ENCODE measurements at places on chromosomes 1 and 21.

DNA sequence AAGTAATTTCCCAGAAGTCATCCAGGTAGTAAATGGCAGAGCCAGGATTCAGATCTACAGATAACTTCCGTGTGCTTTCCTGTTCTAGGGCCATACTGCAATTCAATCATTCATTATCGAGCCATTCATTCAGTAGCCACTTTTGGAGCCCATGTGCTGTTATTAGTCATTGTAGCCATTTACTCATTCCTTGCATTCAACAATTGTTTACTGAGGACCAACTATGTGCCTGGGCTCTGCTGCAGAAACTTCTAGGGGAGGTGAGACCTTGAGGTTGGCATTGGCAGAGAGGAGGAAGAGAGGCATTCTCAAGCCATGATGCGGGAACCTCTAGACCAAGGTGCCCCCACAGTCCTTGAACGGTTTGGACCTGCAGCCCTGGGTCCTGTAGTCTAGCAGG lies 27.9 kb downstream of the EPHB2 start:
- no peak for DNase-seq

DNA sequence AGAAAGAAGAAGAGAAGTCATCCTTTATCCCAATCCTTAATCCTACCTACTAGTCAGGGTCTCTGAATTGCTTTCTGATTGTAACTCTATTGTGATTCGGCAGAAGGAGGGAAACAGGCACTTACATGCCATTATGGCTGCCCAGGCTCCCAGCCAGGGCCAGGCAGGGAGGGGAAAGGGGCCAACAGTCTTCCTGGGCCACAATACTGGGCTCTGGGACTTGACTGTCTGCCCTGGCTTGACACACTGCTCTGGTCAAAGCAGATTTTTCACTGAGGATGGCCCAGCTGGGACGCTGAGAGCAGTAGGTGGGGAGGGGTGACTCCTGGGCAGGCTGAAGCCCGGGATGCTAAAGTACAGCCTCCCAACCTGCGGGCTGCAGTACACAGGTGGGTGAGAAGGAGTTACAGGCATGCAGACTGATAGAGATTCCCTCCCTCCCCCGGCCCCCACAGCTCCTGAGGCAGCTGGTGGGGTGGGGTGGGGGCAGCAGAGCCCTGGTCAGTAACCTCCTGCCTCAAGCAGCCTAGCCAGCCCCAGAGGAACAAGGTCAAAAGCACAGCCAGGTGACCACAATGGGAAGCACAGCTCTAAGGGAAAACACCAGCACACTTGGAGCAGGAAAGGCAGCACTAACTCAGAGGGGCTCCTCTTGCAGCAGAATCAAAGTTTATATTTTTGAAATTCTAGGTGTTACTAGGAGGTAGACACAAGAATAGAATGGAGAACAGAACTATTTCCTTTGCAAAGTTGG lies 25.3 kb downstream of the KCND3 start:
- no peak for DNase-seq

DNA sequence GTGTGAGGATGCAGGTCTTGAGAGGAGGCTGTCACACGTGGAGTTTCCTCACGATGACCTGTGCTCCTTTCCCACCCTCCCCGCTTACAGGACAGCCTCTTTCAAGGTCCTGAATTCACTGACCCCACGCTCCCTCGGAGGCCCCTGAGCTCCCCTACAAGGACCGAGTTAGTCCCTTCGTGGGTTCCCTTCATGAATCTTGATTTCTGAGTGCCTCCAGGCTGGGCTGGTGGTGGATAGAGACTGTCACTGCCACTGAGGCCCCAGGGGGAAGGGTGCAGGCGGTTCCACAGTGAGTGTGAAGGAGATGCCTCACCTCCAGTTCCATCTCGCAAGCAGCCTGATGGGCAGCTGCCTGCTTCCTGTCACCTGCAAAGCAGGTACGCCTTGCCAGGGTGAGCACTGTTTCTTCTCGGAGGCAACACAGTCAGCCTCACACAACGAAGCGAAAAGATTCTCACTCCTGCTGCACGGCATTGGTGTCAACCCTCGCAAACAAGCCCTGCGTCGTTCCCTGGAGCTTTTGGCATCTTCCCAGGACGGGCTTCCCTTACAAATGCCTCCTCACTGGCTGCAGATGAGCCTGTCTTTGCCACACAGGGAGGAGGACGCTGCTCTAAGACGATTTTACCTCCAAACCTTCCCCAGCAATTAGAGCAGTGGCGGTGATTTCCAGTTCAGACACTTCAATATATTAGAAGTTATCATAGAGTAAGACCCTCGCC lies 26.7 kb upstream of the PCP4 start:
- no peak for DNase-seq

DNA sequence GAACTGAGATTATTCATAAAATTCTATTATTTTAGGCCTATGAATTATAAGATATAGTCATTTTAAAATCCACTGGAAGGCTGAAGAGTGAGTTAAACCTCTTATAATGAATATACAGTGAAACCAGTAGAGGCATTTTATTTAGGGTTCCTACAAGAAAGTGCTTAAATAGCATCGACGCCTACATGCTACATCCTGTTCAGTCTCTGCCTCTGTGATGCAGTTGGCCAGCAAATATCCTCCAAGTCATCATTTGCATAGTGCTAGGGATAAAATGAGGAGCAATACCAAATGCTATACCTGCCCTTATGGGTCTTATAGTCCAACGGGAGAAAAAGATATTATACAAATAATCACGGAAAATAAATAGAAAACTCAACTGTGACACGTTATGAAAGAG lies 59.6 kb downstream of the EDEM3 start:
- DNase-seq: no peak

DNA sequence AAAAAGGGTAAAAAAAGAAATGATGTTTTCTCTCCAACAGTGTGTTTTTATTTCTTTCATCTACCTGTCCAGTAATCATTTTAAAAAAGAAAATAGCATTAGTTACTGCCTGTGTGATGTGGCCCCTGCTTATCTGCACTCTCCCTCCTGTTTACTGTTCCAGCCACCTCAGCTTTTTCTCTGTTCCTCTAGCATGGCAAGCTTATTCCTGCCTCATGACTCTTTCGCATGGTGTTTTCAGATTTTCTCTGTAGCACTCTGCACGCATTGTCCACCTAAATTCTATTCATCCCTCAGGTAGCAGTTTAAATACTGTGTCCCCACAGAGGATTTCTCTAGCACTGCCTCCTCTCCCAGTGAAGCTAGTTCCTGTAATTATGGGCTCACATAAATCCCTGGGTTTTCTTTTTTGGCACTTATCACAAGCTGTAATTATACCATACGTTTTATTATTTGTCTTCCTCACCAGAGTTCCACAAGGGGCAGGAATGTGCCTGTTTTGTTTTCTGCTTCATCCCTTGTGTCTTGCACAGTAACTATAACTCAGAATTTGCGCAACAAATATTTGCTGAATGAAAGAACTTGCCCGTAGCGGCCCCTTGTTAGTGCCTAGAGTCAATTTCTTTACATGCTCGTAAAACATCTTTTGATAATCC lies 51.4 kb upstream of the LRIG2 start:
- DNase-seq: no peak

GRCh38 chr1:170126696-170127095 lies 19.1 kb upstream of the NTMT2 start:
- DNase-seq: no peak

GRCh38 chr1:151499365-151499764 lies 11.8 kb upstream of the CGN start:
- no peak for DNase-seq

GRCh38 chr1:36984675-36985074 lies 49.6 kb downstream of the GRIK3 start:
- DNase-seq: no peak

DNA sequence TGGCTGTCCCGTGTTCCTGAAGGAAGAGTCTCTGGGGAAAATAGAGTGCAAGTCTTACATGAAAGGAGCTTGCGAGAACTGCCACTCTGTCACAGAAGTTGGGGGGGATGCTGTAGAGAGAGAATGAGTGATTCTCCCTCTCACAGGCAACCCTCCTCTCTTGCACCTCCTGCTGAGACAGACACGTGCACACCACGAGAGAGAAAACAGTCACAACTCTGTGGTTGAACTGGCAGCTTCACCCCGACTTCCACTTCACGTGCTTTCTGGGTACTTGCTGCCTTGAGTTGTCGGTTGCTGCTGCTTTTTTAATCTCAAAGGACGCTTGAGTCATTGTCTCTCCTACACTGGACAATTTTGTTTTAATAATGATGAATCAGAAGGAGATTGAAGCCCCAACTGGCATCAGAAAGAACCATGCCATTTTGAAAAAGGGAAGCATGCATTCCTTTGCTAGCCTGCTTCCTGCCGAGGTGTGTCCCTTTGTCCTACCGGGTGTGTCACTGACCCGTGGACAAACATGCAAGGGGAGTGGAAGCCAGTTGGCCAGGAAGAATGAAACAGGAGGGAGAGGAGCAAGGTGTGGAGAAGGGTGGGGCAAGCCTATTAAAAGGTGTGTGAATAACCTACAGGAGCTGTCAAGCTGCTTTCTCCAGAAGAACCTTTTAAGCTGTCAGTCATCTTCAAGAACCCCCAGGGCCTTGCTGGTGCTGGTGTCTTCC lies 164.2 kb downstream of the CACNA1E start:
- DNase-seq: no peak

GRCh38 chr1:68321084-68321685 lies 88.9 kb upstream of the WLS start:
- DNase-seq: peak; percentile 13

DNA sequence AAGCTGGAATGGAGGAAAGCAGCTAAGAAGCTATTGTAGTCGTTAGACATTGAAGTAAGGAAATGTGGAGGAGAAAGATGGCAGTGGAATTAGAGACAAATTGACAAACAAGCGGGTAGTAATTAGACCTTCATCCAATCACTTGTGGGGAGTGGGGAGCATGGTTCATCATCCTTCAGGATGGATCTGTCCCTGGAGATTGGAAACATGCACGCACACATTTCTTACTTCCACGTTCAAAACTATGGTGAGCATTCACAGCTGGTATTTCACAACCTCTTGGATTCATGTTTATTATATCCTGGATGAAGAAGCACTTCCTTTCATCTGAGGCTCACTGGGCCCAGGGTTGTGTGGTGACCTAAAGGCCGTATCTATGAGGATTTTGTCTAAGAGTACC lies 188.1 kb downstream of the ST6GALNAC3 start:
- DNase-seq: no peak

- no peak for DNase-seq
Measured at GRCh38 chr21:45868488-45868887, 113.1 kb upstream of the COL6A1 start.

Data from RPMI8226 (cell line).